ENCODE measurements at places on chromosomes 5 and 9.

- no peak for DNase-seq
Measured at GRCh38 chr9:37946971-37947370, 43.0 kb upstream of the SLC25A51 start.

- no peak for DNase-seq
Measured at GRCh38 chr5:88930335-88930734, 47.4 kb upstream of the MEF2C start.

DNA sequence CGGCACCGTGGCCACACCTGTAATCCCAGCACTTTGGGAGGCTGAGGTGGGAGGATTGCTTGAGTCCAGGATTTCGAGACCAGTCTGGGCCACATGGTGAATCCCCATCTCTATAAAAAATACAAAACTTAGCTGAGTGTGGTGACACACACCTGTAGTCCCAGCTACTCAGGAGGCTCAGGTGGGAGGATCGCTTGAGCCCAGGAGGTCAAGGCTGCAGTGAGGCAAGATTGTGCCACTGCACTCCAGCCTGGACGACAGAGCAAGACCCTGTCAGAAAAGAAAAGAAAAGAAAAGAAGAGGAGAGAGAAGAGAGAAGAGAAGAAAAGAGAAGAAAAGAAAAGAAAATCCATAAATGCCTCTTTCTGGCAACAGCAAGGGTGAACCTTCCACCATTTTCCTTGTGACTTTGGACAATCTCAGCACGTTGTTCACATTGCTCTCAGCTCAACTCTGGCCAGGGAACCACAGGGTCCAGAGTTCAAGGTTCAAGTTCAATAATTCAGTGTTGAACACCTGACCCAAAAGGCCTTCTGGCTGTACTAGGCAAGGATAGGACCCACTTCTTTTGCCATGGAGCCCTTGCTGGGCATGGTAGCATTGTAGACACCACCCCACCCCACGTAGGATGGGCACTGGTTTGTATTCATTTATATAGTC is 14.6 kb upstream of the DUSP1 start:
- DNase-seq: no peak

DNA sequence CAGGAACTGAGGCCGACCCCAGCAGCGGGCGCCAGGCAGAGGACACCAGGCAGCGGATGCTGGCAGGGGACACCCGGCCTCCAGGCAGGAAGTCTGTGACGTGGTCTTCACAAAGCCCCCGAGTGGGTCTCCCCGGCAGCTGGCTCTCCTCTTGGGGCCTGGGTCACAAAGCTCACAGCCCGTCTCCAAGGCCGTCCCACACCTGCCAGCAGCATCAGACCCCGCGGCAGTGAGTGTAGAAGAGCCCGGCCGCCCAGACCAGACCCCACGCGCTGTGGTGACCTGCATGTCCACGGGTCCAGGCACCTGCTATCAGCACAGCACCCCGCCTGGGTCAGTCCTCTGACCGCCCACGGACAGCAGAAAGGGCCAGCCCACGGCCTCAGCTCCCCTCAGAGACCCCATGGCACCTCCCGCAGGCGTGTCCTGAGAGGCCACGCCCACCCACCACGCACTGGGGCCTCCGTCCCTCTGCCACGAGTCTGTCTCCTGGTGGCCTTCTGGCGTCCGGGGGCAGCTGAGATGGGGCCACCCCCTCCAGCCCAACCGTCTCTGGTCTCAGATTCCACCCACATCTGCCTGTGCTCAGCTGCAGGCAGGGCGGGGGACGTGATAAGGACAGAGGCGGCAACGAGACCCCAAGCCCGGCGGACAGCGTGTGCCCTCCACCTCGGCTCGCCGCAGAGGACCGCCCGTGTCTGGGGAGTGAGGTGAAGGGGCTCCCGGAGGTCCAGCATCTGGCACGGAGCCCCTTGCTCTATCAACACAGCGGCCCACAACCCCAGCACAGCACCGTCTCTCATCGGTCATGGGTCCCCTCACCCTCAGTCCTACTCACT is 34.2 kb downstream of the EXD3 start:
- DNase-seq: no peak

DNA sequence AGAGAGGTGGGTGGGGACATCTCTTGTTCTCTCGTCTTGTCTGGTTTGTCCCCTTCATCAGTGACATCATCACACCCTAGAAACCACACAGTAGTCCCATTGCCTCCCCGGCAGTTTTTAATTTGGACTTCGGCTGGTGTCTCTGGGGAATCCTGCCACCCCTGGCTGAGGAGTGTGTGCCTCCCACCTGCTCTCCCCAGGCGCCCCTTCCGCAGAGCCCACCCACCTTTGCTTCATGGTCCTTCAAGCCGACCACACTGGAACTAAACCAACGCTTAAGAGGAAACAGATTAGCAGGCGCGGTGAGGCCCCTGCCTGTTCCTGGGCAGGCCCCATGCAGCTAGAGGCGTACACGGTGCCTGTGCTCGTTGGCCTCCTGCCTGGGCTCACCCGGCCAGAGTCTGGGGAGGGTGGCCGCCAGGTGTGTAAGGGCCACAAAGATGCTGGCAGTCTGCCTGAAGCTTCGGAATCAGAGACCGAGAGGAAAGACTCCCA is 107.6 kb upstream of the SPRY4 start:
- DNase-seq: no peak

GRCh38 chr5:158302029-158302428 is 443.1 kb upstream of the CLINT1 start:
- DNase-seq: no peak

DNA sequence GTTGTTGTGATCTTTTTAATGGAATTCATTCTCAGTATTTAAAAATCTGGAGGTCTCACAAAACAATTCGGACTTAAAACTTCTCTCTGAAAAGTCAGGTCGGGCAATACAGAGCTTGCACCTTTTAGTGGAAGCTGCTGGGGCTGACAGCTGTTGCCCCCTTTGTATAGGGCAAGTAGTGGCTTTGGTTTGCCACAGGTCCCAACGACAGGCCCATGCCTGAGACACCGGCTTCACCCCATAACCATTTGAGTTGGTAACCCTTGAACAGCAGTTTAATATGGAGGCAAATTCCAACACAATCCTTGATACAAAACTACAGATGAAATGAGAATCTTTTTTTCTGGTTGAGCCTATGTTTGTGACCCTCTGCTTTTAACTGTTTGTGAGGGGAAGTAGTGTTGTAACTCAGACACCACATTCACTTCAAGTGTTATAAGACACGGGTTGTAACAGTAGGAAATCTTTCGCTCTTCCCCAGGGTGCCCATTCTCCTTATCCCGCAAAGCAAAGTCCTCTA is 752 bp upstream of the GLRX start:
- DNase-seq: no peak

- no peak for DNase-seq
Measured at GRCh38 chr5:157870837-157871834, 12.2 kb upstream of the CLINT1 start.

DNA sequence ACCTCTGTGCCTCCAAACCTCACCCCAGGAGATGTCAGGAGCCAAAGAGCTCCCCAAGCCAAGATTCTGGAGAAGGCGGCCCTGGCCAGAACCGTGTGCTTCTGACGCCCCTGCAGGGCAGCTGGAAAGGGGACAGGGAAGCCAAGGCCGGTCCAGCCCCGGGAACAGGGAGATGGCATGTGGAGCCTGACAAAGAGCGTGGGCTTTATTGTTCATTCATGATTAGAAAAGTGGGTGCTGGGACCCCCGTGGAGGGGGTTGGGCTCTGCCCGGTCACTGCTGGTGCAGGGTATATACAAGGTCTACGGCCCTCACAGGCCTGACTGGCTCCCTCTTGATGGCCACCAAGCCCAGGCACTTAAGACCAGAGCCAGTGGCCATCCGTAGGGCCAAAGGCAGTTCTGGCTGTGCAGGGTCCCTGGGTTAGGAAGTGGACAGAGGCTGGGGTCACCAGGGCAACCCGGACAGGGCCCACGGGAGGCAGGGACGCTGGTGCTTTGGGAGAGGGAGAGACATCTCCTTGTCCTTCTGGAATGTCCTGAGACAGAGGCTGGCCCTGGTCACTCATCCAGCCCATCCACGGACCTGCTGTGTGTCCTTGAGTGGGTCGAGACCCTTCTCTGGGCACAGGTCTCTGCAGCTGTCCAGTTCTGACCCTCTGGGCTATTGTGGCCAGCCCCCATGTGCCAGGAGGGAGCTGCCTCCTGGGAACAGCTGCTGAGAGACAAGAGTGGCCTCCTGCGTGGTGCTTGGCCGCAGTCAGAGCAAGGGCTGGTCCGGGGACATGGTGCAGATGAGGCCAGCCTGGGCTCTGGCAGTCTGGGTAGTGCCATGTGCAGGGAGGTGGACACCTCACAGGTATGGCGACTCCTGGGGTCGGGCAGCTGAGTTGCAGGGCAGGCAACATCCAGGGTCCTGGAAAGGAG is 12.5 kb downstream of the NINJ1 start:
- DNase-seq: no peak

GRCh38 chr9:129607027-129607387 is 13.9 kb downstream of the C9orf50 start:
- no peak for DNase-seq

- DNase-seq: no peak
Measured at GRCh38 chr5:133526368-133526767, 86.0 kb downstream of the FSTL4 start.

DNA sequence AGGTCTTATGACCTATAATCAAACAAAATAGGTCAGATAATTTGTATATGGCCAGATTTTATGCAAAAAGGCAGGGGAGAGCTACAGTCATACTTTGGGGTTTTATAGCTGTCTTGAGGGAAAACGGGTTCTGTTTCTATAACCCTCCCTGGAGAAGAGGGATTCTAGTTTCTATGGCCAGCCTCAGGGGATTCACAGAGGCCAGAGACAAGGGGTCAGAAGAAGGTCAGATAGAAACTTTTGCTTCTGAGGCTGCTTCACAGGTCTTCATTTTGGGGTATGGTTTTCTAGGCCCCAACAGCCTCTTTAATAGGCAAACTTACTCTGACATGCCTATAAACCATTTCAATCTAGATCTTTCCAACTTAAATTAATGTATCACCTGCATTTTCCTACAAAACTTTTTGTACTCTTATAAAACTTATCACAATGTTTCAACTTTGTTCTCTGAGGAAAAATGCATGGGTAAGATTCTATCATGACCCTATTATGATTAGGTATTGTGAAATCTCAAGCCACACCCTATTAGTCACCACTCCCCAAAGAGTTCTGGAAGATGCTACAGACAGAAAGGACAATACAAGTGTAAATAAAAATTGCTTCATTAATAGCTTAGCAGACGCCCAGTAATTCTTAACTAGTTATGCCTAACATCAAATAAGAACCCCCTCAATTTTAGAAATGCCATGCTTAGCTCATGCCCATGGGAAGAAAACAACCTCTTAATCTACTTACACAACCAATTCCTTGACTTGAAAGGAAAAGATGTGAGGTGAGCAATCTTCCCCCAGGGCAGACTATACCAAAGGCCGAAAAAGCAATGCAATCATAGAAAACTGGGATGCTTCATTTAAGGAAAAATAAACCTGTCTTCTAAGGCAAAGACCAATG is 396.6 kb downstream of the TLR4 start:
- DNase-seq: no peak

GRCh38 chr5:145825751-145826180 is 9.4 kb downstream of the PRELID2 start:
- no peak for DNase-seq

DNA sequence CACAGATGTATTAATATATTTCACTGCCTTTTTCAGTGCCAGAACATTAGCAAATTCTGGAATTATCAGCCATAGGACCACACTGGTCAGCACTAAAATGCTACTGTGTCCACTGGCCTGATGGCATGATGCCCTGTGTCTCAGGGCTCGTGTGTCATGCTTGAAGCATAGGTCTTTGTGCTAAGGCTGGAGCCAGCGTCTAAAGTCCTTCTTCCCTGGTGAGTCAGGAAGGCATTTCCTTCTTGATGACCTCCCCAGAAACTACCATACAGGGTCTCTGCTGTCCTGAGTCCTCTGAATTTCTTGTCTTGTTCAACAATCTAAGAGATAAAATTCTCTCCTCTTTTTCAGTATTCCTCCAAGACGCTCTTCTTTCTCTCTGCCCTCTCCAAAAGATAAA is 489.9 kb downstream of the PSAT1 start:
- no peak for DNase-seq

- DNase-seq: no peak
Measured at GRCh38 chr5:72836810-72837209, 20.3 kb downstream of the TNPO1 start.

DNA sequence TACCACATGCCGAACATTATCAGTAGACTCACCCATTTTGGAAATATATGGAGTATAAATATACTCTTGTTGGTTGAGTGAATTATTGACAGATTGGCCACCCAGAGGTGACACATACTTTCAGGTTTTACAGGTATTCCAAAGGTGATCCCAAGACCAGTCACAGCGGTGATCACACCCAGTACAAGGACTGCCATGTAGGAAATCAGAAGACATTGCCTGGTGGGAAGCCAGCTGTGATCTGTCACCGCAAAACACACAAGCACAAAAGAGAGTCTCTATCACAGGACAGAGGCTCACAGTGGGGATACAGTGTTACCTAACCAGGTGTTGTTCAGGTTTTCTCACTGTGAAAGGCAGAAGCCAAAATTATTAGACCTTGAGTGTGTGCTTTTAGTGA is 15.8 kb downstream of the BTF3 start:
- no peak for DNase-seq

GRCh38 chr9:133133681-133134387 is 12.8 kb upstream of the RALGDS start:
- DNase-seq: peak; percentile 75

DNA sequence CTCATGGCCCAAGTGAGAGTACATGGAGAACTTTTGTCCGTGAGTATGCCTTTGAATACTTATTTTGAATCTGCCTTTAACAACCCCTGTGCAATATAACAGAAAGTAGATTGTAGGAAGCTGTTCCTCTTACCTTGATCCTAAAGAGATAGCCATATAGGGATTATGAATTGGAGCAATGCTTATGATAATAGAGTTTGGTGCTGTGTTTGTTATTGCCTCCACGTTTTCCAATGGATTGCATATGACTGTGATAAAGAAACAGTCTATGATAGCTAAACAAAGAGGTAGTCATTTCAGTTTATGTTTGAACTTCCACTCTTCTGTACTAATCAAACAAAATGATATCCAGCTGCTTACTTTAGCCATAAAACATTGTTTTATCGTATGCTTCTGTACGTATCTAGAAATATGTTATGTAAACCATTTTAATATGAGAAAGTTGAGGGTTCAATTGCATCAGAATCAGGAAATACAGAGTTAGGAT is 199.6 kb upstream of the RGMB start:
- DNase-seq: no peak

- DNase-seq: no peak
Measured at GRCh38 chr5:95725937-95726810, 5.0 kb upstream of the RHOBTB3 start.

DNA sequence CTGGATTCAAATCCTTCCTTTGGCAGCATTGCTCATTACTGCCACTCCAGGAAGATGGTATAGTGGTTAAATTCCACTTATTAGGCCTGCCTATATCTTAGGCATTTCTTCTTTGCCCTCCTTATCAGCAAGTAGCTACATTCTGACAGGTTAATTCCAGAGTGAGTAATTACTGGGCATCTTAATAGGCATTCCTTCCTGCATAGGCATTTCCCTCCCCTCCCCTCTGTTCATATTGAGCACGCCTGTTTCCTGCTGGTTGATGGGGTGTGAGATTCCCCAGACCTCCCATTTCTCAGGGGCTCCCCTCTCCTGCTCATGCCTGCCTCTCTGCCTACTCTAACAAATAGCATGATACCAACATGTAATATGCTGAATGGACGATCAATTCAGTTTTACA is 305.9 kb downstream of the CYLC2 start:
- DNase-seq: no peak

GRCh38 chr5:103679873-103680272 is 117.3 kb upstream of the NUDT12 start:
- no peak for DNase-seq

- no peak for DNase-seq
Measured at GRCh38 chr9:18682907-18683306, 209.0 kb downstream of the ADAMTSL1 start.

- no peak for DNase-seq
Measured at GRCh38 chr9:85702726-85703289, 38.9 kb downstream of the AGTPBP1 start.
